ENCODE measurements at places on chromosomes 1 and 21.
A peak's percentile ranks its signal among the peaks of the same experiment; 100 is the strongest.

DNA sequence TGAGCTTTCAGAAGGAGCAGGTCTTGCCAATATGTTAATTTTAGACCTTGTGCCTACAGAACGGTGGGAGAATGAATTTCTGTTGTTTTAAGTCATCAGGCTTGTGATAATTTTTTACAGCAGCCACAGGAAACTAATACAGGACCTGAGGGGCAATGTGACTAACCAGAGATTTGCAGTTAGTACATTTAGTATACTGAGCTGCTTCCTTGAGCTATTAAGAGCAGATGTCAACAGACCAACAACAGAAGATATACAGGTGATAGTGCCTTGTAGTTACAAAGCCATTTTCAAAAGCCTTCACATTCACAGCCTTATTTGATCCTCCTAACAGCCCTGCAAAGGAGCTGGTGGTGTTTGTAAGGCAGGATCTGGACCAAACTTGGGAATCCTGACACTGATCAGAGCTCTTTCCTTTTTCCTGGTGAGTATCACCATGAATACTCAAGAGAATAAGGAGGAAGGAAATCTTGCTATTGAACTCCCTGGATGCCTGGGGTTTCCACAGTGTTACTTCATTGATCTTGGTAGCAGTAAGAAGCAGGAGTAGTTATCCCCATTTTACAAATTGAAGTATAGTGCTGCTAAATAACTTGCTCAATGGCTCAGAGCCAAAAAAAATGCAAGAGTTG lies 4.7 kb upstream of the SLAMF1 start:
- DNase-seq: no peak

GRCh38 chr1:31062867-31063380 lies 2.6 kb downstream of the PUM1 start:
- DNase-seq: no peak

DNA sequence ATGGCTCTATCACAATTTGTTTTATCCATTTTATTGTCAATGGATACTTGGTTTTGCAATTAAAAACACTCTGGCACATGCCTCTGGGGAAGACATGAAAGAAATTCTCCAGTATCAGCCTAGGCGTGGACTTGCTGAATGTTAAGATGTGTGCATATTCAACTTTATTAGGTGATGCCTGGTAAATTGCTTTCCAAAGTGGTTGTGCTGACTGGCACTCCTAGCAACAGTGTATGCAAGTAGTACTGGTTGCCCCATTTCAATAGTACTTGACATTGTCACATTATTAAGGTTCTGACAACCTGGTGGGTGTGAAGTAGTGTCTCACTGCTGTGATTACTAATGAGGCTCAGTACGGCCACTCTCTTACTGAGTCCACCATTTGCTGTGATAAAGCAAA lies 48.1 kb downstream of the BEND5 start:
- DNase-seq: no peak

DNA sequence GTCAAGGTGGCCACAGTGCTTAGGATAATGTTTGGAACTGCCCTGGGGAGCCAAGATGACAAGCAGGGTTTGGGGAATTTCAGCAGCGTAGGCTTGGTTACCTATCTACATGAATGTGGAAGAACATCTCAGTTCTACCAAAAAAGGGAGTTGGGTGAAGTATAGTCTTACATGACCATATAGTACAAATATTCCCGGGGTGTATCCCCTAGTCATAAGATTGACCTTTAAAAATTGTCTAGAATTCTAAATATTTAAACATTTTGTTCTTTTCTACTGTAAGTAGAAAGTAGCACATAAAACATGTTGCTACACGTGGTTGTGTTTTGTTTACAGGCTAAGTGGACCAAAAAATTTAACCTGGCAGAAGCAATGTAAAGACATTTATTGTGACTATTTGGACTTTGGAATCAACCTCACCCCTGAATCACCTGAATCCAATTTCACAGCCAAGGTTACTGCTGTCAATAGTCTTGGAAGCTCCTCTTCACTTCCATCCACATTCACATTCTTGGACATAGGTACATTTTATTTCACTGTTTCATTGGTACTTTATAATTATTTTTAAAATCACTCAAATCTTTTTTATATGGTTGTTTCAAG lies 20.3 kb downstream of the IL12RB2 start:
- no peak for DNase-seq

DNA sequence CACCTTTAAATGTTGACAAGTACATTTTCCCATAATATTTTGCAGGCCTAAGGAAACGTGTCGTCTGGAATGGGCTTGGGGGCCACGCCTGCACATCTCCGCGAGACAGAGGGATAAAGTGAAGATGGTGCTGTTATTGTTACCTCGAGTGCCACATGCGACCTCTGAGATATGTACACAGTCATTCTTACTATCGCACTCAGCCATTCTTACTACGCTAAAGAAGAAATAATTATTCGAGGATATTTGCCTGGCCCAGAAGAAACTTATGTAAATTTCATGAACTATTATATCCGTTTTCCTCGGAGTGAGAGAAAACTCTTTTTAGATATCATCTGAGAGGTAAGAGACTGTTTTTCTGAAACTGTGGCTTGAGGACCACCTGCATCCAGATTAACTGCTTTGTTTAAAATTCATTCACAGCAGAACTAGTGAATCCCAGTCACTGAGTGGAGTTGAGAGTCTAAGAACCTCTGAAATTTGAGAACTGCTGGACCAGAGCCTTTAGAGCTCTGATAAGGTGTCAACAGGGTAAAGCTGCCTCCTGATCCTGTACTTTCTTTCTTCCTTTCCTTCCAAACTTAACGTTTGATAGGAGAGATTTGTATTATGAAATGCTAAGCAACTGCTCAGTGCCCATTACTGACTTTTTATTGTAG lies 811 bp downstream of the EXO1 start:
- no peak for DNase-seq

GRCh38 chr1:54052431-54052933 lies 522 bp downstream of the TMEM59 start:
- DNase-seq: peak; percentile 52

GRCh38 chr1:243495442-243496186 lies 239.8 kb downstream of the SDCCAG8 start:
- DNase-seq: no peak

- no peak for DNase-seq
Measured at GRCh38 chr1:113950908-113951307, 21.8 kb downstream of the HIPK1 start.

Measured in activated CD4-positive, alpha-beta memory T cell treated with anti-CD3 and anti-CD28 coated beads for 36 hours (primary cell).